ENCODE measurements at places on chromosomes 3 and 15.
A peak's percentile ranks its signal among the peaks of the same experiment; 100 is the strongest.

DNA sequence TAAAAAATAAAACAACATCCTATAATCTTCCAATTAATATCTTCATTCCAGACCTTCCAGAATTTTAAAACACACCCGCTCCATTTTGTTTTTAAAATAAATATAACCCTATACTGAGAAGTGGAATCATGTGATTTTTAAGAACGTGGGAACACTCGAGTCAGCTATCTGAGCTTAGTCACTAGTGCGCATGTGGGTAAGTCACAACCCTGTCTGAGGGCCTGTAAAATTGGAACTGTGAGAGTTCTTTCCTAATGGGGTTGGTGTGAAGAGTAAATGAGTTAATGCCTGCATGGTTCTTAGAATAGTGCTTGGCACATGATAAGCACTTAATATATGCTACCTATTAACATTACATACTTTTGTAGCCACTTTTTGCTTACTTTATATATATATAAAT, 19.9 kb upstream of the POLR2M start:
- DNase-seq, result no peak

GRCh38 chr15:87567406-87568030, 689.0 kb downstream of the NTRK3 start:
- DNase-seq, result no peak

DNA sequence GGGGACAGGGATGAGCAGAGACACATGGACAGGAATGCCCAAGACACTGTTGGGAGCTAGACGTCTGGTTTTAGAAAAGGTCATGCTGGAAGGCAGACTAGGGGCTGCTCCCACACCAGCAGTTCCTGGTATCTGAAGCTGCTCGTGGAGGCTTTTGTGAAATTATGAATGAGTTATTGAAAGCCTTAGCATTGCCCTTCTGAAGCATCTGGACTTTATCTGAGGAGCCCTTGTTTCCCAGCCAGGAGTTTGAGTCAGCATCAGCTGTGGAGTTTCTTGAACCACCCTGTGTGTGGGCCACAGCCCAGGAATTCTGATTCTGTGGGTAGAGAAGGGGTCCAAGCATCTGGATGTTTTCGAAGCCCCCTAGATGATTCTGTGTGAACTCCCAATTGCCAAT, 258.7 kb downstream of the SLCO3A1 start:
- no peak for DNase-seq

GRCh38 chr15:66923438-66923881, 141.9 kb upstream of the SMAD3 start:
- no peak for DNase-seq

DNA sequence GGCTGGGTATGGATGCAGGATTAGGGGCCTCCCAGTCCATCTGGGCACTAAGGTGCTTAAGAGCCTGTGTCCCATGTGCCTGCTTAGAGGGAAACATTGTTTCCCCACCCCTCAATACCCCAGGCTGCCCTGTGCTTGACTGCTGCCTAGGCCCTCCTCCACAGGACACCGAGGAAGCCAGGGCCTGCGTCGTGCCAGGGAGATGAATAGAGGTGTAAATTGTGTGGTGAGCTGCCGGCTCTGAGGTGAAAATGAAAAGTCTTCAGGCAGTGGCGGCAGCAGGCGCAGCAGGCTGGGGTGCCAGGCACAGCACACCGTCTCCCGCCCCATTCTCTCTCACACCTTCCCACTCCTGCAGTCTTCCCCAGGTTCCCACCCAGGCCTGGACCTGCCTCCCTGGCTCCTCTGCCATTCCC, 13.9 kb upstream of the GRM2 start:
- DNase-seq, result no peak

DNA sequence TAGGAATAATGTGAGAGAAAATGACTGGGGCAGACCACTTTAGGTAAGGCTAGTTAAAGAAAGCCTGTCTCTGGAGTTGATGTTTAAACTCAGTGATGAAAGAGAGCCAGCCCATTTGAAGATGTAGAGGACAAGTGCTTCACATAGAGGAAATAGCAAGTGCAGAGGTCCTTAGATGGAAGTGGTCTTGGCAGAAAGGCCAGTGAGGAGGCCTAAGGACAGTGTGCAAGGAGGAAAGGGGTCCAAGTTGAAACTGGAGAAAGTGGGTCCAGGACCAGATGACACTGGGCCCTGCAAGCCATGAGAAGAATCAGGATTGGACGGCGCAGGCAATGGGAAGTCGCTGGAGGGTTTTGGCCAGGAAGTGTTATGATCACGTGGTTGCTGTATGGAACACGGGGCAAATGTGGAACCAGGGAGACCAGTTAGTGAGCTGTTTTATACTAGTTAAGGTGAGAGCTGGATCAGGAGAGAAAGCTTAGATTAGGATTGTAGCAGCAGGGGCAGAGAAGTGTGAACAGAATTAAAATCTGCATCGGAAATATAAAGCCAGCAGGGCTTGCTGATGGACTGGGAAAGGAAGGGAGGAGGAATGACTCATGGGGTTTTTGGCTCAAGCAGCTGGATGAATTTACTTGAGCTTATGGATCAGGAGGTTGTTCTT, 48.0 kb upstream of the SCAANT1 start:
- DNase-seq, result no peak

- no peak for DNase-seq
Measured at GRCh38 chr3:15165061-15165460, 41.0 kb upstream of the CAPN7 start.

DNA sequence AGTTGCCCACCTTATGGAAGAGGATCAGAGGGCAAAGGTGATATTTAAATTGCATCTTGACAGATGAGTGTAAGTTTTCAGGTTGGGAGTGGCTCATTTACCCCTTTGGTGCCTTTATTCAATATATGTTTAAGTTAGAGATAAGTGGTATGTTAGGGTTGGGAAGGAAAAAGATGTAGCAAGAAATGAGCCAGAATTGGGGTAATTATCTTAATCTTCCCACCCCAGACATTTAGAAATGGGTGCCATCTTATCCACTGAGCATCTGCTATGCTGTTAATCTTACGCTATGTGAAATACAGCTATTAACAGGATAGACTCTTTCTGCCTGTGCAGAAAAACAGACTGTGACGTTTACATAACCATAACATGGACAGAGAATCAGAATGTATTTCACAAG, 6.3 kb downstream of the CMTM7 start:
- DNase-seq, result no peak

GRCh38 chr3:118938183-118938961, 96.3 kb downstream of the IGSF11 start:
- DNase-seq, result no peak

DNA sequence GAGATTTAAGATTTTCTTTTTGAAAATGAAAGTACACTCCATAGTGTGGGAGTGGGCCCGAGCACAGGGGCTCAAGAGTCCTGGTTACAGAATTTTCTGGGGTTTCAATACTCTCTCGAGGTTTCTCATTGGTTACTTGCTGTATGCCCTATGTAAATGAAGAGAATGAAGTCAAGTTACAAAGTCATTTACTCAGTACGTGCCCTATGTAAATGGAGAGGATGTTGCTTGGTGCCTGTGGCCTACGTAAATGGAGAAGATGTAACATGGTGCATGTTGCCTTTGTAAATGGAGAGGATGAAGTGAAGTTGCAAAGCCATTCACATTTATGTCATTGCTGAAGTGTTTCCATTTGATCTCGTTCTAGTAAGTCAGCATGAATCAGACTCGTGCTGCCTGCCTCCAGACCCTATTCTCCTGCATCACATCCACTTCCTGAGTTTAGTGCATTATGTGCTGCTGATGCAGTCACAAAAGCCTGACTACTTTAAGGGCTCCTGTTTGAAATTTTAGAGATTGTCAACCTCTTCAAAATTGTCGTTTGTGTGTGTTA, 302.0 kb downstream of the ZBBX start:
- DNase-seq, result no peak

DNA sequence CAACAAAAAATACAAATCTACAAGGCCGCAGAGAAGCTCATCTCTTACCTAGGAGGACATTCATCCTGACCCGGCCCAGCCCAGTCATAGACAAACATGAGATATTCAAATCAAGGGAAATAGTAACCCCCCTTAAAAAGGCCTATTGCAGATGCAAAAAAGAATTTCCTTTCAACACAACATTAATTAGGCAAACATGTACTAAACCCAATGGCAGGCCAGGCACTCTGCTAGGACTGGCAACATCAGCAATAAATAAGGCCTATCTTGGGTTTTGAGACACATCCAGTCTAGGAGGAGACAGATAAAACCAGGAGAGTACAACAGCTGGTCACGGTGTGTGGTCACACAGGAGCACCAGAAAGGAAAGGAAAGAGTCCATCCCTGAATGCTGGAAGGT, 61.4 kb downstream of the ADCY5 start:
- DNase-seq, result no peak

GRCh38 chr3:64988188-64988587, 300.4 kb upstream of the ADAMTS9 start:
- DNase-seq, result no peak

DNA sequence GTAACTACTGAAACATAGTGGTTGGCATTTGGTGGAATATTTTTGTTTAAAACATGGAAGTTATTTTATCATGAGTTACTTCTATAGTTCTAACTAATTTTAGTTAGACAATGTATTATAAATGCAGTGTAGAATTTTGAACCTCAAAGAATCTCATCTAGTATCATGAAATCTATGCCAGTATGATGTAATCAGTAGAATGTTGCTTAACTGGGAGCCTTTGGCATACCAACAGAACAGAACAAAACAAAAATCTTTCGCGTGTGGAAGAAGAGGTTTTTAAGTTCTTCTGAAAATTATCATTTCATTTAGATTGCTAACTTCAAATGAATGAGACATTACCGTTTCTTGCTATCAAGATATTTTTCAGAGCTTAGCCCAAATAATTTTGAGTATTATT, 98.4 kb upstream of the LRRFIP2 start:
- DNase-seq, result no peak

DNA sequence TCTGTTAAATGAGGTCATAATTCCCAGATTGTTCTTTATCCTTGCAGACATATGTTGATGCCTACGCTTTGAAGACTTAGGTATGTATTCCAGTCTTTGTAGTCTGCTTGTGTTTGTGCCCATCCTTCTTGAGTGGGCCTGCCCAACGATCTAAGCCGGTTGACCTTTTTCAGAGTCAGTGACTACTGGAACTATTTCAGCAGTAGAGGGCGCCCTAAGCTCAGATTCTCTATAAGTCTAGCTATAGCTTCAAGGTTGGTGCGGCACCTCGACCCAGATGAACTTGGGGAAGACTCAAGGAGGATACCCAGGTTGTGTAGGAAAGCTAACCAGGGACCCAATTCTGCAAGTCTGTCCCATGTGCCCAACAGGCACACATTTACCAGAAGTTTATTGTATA, 228.8 kb upstream of the PPP2R3A start:
- no peak for DNase-seq

- DNase-seq, result no peak
Measured at GRCh38 chr3:42491881-42492507, 10.4 kb upstream of the VIPR1 start.

GRCh38 chr3:70097084-70097483, 97.6 kb downstream of the SAMMSON start:
- no peak for DNase-seq

DNA sequence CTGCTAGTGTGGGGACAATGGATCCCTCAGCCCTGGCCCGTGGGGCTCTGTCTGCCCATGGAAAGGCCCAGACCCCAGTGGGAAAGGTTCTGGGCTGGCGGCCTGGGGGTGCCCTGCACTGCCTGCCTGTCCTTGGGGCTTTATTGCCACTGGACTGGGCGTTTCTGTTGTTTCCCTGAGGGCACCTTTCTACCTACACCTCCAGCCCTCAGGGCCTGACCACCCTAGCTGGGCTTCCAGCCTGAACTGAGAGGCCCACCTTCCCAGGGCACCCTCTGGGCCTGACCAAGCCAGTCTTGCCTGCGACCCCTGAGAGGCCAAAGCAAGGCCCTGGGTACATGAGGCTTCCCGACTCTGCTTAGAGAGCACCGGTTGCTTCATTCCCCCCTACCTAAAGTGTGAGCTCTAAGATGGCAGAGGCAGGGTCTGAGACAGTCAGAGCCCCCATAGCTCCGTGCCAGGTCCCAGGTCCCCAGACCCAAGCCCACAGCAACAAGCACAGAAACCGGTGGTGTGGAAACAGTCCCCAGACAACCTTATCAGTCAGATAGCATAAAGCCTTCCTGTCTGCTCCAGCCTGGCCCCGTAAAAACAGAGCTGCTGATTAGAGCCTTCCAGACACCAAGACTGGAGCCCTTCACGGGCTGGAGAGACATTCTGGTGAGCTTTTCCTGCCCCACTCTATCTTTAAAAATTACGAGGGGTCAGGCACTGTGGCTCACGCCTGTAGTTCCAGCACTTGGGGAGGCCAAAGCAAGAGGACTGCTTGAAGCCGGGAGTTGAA, 102.8 kb downstream of the CHSY1 start:
- peak; percentile 34 for DNase-seq

GRCh38 chr3:32428092-32429068, 36.7 kb downstream of the CMTM7 start:
- DNase-seq, result no peak

- DNase-seq, result no peak
Measured at GRCh38 chr3:41053220-41053619, 146.1 kb upstream of the CTNNB1 start.

DNA sequence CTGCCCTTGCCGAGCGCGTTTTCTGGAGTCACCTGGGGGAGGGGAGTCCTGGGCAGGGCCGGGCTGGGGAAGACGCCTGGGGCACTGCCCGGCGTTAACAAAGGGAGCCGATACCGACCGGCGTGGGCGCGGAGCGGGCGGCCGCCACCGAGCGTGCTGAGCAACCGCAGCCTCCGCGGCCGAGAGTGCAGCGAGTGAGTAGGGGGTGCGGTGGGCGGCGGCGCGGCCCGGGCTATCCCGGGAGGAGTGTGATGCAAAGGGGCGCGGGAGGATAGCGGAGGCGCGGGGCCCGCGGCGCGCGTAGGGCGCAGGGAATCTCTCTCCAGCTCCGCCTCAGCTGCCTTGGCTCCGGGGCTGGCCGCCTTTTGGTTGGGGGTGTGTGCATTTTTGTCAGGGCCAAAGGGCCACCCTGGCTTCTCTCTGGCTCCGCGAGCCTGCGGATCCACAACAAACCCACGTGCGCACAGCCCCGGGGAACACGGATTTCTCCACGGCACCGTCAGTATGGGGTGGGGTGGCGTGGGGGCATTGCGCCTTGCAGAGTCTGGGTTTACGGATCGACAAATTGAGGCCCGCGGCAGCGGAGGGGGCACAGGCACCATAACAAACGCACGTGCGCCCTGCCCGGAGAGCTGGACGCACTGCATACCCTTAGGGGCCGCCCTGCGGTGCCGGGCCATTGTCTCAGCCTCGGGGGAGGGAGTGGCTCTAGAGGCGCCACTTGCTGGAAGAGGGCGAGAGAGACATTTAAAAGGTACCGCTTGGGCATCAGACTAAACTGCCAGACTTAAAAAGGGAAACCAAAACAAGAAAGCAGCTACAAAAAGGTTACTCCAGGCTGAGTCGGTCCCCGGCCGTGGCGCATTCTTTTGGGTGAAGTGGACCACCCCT, 560 bp downstream of the ST6GAL1 start:
- DNase-seq, result peak; percentile 82

DNA sequence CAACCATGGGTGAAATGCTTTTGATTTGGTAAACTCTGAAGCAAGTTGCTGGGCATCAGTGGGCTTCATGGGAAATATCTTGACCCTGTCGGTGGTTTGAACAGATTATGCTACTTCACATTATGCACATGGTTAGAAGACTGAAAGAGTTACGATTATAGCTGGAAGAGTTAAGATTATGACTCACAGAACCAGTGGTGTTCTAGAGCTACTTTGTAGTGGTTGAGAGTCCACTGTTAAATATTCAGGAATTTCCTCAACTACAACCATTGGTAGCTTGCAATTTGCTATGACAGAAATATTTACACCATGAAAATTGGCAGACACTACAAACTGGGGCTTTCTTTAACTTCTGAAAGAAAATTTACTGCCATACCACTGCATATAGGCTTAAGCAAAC, 99.3 kb downstream of the GADL1 start:
- no peak for DNase-seq

Data from lower lobe of right lung (tissue), 2 donors.